ENCODE measurements at places on chromosomes 11 and 22.

DNA sequence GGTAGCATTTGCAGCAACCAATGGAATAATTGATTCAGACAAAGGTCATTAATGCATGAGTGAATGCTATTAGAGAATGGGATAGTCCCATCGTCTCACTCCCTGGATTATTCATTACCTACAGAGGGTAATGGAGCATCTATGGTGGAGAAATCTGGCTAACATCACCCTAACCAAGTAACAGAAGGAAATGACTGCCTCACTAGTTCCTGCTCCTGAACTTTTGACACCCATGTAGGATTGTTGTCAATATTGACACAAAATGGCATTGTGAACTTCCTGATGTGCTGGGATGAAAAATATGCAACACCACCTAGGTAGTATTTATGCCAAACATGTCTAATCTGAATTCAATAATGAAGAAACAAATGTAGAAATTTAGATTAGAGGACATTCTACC is 44.0 kb upstream of the KIRREL3 start:
- no peak for DNase-seq

DNA sequence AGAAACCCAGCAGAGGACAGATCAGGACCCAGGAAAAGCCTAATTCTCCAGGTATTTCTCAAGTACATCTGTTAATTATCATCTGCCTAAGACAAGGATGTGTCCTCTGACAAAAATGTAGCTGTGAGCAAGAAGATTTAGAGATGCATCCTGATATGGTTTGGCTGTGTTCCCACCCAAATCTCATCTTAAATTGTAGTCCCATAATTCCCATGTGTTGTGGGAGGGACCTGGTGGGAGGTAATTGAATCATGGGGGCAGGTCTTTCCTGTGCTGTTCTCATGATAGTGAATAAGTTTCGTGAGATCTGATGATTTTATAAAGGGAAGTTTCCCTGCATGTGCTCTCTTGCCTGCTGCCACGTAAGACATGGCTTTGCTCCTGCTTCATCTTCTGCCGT is 381.8 kb downstream of the BUD13 start:
- no peak for DNase-seq

- DNase-seq = peak; percentile 52
Observed at GRCh38 chr22:48751539-48752437, 1075.9 kb downstream of the BRD1 start.

DNA sequence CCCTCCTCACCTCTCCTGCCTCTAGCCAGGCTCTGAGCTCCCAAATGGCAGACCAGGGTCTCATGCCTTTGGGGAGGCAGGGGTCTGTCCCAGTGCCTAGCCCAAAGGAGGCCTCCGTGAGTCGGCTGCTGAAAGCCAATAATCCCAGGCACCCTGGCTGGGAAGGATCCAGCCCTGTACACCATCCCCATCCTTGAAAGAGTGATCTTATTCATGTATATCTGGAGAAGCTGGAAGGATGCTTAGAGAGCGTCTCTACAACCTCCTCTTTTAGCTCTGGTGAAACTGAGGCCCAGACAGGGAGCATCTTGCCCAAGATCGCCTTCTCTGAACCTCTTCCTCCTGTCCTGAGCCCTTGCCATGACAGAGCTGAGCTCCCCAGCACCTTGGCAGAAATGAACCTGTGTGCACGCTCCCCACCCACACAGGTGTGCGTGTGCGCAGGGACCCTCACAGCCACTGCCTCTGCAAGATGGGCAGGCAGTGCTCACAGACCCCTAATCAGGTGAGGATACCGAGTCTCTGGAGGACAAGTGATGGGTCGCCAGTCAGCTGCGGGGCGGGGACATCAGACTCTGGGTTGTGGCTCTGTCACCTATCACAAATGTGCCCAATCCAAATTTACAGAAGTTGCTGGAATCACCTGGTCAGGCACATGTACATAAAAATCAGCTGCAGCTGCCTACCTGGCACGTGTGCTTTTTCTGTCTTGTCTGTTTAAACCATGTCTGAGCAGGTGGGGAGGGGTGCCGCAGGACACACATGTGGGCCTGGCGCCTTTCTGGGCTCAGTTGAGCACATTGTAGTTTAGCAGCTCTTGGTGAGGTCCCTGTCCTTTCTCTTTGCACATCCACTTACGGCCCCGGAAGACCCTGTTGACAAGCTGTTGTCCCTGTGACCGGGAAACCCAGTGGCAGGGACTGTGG is 49.3 kb upstream of the WNT7B start:
- peak; percentile 27 for DNase-seq

DNA sequence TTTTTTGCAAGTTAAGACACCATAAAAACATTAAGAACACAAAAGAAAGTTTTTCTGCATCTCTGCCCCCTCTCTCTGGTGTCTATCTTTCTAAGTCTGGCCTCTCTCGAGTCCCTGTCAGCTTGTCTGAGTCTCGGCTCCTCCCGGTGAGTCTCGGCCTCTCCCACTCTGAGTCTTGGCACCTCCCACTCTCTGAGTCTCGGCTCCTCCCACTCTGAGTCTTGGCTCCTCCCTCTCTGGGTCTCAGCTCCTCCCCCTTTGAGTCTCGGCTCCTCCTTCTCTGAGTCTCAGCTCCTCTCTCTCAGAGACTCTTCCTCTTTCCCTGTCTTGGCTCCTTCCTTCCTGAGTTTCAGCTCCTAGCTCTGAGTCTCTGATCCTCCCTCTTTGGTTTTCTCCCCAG is 72.5 kb upstream of the AMPD3 start:
- DNase-seq = peak; percentile 72

- DNase-seq = no peak
Observed at GRCh38 chr22:42972649-42973535, 42.1 kb downstream of the PACSIN2 start.

DNA sequence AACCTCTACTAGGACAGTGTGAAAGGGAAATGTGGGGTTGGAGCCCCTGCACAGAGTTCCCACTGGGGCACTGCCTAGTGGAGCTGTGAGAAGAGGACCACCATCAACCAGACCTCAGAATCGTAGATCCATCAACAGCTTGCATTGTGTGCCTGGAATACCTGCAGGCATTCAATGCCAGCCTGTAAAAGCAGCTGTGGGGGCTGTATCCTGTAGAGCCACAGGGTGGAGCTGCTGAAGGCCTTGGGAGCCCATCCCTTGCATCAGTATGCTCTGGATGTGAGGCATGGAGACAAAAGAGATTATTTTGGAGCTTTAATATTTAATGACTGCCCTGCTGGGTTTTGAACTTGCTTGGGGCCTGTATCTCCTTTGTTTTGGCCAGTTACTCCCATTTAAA is 46.3 kb downstream of the PGR start:
- DNase-seq = no peak

GRCh38 chr11:24453129-24453718 is 43.6 kb upstream of the LUZP2 start:
- DNase-seq = no peak

DNA sequence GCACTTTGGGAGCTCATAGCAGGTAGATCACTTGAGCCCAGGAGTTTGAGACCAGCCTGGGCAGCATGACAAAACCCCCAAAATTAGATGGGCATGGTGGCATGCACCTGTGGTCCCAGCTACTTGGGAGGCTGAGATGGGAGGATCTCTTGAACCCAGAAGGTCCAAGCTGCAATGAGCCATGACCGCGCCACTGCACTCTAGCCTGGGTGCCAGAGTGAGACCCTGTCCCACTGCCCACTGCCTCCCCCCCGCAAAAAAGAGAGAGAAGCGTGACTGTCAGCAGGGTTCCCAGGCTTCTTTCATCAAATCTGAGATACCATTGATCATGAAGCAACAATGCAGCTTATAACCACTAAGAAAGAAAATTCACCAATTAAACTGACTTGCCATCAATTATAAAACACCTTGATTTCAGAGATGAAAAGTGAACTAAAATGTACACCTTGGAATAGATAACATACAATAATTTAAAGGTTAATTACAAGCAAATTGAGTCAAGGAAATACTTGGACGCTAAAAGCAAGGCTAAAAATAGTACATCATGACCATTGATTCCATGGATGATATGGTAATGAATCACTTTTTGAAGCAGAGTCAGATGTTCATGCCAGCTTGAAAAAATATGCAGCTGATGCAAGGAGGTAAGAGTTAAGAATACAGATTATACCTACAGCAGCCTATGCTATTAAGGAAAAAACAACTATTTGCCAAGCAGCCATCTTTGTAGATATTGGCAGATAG is 90.8 kb upstream of the ALKBH3 start:
- DNase-seq = no peak

GRCh38 chr22:33605666-33606065 is 314.6 kb downstream of the LARGE1 start:
- no peak for DNase-seq

DNA sequence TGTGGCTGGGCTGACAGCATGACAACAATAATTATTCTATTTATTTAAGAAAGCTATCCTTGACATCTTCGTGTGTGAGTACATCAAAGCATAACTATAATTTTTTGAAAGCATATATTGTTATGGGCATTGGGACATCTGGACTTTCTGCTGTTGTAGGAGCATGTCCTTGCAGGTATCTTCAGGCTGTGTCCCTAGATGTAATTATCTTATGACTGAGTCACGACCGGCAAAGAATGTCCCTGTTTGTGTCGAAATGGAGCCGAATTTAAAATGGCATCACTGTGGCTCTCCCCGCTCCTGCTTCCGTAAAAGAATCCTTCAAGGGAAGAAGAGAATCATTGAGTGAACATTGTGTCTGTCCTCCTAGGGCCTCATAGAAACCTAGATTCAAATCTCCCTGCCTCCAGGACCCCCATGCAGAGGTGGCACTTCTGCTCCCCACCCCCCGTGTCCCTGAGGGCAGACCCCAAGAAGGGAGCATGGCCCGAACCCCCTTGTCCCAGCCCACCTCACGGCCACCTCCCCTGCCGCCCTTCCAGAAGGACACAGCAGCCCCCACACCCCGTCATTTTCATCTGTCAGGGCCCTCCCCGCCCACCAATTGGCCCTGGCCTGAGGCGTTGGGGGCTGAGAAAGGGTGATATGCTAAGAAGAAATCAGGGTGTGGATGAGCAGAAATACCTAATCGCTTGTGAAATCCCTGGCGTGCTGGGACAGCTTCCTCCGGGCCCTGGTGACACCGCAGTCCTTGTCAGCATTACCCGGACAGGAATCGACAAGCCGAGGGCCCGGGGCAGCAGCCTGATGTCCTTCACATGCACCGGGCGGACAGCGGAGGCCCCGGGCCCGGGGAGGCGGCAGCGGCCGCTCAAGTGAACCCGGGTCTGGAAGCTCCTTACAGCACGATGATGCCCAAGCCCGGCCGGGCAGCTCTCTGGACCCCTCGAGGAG is 48.6 kb upstream of the SLC22A12 start:
- peak; percentile 48 for DNase-seq

All from H7 (cell line).